Activated naive CD8-positive, alpha-beta T cell treated with anti-CD3 and anti-CD28 coated beads for 36 hours (primary cell): ENCODE measurements at places on chromosomes 4 and X. TPM values are rescaled to one million over a fixed set of nuclear protein-coding genes. Genes with fewer than 3 reads are reported as not detected.

GRCh38 chr4:7377223-7377865 lies 57.4 kb downstream of the PSAPL1 start:
- DNase-seq, result no peak

GRCh38 chr4:8763966-8764901 lies 107.4 kb downstream of the HMX1 start:
- DNase-seq, result no peak

GRCh38 chrX:133847340-133847994 lies 137.9 kb downstream of the GPC3 start:
- DNase-seq, result no peak

- DNase-seq, result no peak
Observed at GRCh38 chr4:8365353-8365752, 75.2 kb downstream of the ACOX3 start.

DNA sequence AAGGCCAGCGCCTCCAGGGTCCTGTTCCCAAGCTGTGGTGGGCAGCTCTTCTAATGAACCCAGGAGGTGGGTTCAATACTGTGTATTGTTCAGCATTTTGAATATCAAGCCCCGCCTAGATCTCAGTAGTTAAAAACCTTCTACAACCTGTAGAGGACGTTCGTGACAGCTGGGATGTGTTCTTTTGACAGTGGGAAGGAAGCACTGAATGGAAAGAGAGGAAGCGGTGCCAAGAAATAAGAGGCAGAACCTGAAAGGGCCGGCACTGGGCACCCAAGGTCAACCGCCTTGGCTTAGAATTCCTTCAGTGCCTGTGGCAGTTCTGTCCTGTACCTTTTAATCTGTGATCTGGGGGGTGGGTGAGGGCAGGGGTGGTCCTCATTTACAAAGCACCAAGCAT lies 73.1 kb downstream of the CC2D2A start:
- no peak for DNase-seq

DNA sequence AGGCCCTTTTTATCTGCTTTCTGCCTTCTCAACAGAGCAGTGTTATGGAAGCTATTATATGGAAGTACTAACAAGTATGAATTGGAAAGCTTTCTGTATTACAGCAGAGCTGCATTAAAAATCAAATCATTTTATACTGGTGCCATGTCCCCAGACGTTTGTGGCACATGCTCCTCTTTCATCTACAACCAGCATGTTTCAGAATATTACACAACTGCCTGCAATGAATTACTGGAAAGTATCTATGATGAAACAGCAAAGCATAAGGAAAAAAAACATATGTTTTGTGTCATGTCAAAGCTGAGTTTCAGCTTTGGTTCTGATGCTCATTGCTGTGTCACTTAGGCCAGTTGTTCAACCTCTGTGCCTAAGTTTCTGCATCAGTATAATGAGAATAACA lies 576.8 kb downstream of the GBA3 start:
- no peak for DNase-seq

- DNase-seq, result no peak
Observed at GRCh38 chr4:78268597-78268996, 211.5 kb downstream of the FRAS1 start.

- no peak for DNase-seq
Observed at GRCh38 chr4:11805842-11806241, 377.1 kb upstream of the HS3ST1 start.

DNA sequence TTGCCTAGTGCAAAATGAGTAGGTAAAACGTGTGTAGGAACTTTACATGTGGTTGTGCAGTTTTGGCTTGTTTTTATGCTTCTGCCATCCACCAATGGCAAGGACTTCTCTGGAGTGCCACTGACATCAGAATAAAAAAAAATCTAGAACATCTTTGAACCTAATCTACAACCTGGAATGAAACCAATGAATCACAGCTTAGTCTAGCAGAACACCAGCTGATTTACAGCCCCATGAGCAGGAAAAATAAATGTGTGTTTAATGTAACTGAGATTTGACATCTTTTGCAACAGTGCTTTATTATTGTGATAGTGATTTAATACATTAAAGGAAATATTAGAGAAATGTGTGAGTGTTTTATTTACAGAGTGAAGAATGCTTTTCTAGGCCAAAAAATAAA lies 995.1 kb downstream of the PCDH7 start:
- no peak for DNase-seq

The NHSL2 gene
- 0.31 TPM for total RNA-seq
